ENCODE measurements at places on chromosomes 7 and 10.

DNA sequence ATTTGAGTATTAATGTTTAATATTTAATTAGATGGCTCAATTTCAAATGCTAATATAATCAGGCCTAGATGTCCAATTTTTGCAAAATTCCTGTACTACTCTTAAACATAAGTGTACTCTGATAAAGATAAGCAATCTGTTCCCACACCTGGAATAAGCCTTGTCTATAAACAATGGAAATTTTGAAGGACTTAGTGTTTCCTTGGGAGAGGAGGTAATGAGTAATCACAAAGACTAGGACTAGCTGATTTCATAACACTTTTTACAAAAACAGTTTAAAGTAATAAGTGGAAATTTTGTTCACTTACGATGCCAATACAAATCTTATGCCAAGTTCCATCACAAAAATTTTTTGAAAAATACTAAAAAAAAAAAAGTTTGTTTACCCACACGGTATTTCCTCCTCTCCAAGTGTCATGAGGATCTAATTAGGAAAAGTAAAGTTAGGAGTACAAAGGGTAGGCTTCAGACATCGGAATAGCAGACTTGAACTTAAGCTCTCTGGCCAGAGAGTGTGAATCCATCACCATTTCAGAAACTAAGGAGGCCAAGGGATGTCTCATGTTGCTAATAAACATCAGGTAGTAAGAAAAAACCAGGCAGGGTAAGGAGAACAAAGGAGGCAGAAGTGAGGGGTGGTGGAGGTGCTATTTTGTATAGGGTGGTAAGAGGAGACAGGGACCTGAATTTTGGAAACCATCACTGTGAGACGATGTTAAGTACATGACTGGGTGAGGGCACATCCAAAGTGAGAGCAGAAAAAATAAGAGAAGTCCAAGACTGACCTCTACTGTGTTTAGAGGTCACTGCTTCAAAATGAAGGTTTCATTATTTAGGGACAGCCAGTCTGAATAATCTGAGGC, 61.3 kb downstream of the RAPGEF5 start:
- H3K4me1 ChIP-seq, result peaks cover 11% of the 10 kb centered on the region
- DNase-seq, result no peak
- no peak overlapping the region for H3K27ac ChIP-seq
- no peaks in the 10 kb centered on the region for H3K36me3 ChIP-seq

DNA sequence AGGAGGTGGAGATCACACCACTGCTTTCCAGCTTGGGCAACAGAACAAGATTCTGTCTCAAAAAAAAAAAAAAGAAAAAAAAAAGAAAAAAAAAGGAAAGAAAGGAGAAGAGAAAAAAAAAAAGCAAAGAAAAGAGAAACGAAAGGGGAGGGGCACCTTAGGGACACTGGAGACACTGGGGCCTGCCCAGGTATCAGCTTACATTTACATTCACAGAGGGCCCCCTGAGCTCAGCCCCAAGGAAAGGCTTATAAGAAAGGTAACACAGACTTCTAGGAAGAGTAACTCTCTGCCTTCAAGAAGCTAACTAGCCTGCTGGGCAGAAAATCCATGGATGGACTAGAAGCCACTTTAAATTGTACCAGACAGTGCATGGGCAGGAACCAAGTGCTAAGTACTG, 108.8 kb downstream of the NPY start:
- H3K27ac ChIP-seq, result no peak overlapping the region
- H3K4me1 ChIP-seq, result no peaks in the 10 kb centered on the region
- no peaks in the 10 kb centered on the region for H3K36me3 ChIP-seq
- H3K4me3 ChIP-seq, result no peak overlapping the region

DNA sequence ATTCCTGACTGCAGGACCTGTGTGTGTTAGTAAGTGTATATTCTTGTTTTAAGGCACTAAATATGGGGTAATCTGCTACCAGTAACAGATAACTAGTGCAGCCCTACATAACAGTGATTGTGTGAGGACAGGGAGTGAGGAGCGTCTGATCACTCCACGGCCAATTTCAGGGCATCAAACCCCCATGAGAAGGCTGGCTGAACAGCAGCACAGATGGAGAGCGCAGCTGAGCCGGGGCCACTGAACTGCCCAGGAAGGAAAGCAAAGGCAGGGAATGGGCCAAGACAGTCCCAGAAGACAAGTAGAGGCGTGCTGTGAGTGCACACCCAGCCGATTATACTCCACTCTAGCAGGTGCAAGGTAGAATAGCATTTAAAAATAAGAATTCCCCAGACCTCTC, 157.1 kb upstream of the CHST15 start:
- H3K4me3 ChIP-seq, result no peak overlapping the region
- peaks cover 32% of the 10 kb centered on the region for H3K27me3 ChIP-seq
- peaks cover 9% of the 10 kb centered on the region for H3K4me1 ChIP-seq
- H3K27ac ChIP-seq, result no peak overlapping the region
- DNase-seq, result no peak

GRCh38 chr7:2645274-2645868, 13.6 kb downstream of the TTYH3 start:
- H3K4me1 ChIP-seq, result peaks cover 47% of the 10 kb centered on the region
- H3K36me3 ChIP-seq, result peaks cover 32% of the 10 kb centered on the region
- peak overlapping the region; percentile 62 for H3K27ac ChIP-seq
- H3K4me3 ChIP-seq, result no peak overlapping the region
- no peak for DNase-seq
- no peaks in the 10 kb centered on the region for H3K27me3 ChIP-seq

DNA sequence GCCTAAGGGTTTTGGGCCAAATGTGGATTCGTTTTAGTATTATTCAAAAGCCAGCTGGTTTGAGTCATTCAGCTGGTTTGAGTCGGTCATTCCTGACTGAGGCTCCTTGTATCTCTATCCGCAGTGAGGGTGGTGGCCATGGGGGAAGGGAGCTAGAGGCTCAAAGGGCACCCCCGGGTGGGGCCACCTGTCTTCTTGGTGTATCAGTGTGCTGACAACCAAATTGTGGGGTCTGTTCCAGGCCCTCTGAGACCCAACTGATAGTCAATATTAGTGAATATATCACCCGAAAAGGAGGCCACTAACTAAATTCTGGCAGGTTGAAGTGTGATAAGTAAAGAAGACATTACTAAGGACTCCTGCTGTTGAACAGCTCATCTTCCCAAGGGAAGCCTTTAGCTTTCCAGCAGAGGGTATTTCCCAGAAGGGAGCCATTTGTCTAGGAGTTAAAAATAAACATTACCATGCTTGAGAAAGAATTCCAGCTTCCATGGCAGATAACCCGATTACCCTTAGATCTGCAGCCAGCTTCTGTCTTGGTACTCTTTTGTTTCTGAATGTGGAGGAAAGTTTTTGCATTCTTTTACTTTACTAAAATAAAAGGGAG, 29.9 kb upstream of the DDX50 start:
- peaks cover 10% of the 10 kb centered on the region for H3K4me1 ChIP-seq
- H3K27me3 ChIP-seq, result no peaks in the 10 kb centered on the region
- H3K27ac ChIP-seq, result peak overlapping the region; percentile 68
- H3K36me3 ChIP-seq, result no peaks in the 10 kb centered on the region
- H3K4me3 ChIP-seq, result no peak overlapping the region
- no peak for DNase-seq

DNA sequence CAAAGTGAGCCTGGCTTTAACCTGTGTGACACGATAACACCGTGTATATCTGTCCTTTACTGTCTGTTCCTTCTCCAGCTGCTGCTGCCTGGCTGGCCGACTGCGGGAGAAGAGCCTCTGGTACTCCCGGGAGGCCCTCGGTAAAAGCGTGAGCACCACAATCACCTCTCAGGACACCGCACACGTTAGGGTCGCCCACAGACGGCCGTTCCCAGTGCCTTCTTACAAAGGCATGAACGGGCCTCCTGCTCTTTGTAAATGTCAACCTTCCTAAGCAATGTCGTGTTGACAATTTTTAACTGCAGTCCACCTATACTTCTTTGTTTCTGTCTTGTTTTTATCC, 177.6 kb downstream of the DIP2C start:
- DNase-seq, result no peak
- no peaks in the 10 kb centered on the region for H3K36me3 ChIP-seq
- no peaks in the 10 kb centered on the region for H3K27me3 ChIP-seq
- peak overlapping the region; percentile 75 for H3K27ac ChIP-seq
- no peak overlapping the region for H3K4me3 ChIP-seq

DNA sequence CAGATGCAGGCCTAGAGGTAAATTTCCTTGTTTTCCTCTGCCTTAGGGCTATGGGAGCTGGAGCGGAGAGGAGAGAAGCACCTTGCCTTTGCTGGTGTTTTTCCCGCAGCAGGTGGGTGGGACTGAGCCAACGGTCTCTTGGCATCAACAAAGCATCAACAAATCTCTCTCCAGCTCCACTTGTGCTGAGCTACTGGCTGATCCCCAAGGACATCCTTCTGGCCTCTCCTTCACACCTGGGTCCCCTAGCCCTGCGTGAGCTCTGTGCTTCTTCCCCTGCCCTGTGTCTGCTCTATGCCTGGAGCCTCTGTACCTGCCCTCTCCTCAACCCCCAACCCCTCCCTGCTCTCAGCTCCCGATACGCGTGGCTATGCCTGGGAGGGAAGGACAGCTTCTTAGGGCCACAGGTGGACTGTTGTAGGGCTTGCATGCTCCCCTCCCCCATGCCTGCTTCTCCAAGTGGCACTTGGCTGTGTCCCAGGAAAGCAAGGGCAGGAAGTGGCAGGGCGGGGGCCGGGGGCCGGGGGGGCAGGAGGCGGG, 3.2 kb upstream of the CLDN4 start:
- H3K36me3 ChIP-seq, result no peaks in the 10 kb centered on the region
- no peak overlapping the region for H3K4me3 ChIP-seq

DNA sequence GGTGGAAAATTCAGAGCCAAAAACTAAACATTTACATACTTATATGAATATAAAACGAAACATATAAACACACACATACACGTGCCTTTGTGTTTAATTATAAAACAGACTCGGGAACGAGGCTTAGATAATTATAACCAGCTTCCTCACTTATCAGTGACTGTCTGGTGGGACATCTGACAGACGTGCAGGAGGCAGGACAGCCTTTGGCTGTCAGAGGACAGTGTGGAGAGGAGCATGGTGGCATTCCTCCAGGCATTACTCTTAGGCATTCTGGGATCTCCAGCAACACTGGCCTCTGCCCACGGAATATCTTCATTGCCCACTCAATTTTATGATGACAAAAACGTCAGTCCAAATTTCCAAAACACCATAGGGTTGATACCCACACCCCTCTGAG, 262.2 kb upstream of the NFE2L3 start:
- H3K4me3 ChIP-seq, result no peak overlapping the region
- no peak overlapping the region for H3K27ac ChIP-seq
- peaks cover 70% of the 10 kb centered on the region for H3K27me3 ChIP-seq
- peaks cover 6% of the 10 kb centered on the region for H3K4me1 ChIP-seq

DNA sequence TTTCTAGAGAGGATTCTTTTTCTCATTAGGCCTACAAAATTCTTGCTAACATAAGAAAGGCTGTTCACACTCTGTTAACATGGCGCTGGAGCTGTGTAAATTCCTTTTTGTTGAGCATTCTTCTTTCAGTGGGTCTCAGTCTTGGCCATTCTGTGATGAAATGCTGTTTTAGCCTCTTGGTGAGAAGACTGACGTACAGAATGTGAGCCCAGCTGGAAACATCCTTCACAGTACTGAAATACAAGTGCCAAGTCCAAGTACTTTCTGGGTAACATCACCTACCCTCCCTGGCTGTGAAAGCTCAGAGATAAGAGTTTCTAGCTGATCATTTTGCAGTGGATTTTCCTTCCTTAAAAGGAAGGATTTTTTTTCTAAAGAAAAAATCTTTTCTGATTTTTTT, 231.8 kb downstream of the AHR start:
- DNase-seq, result no peak
- no peaks in the 10 kb centered on the region for H3K27me3 ChIP-seq
- H3K4me1 ChIP-seq, result peaks cover 8% of the 10 kb centered on the region
- H3K27ac ChIP-seq, result peak overlapping the region; percentile 16

- H3K27me3 ChIP-seq, result no peaks in the 10 kb centered on the region
- no peaks in the 10 kb centered on the region for H3K36me3 ChIP-seq
- no peak for DNase-seq
- no peak overlapping the region for H3K27ac ChIP-seq
- H3K4me1 ChIP-seq, result no peaks in the 10 kb centered on the region
Observed at GRCh38 chr10:10020945-10021344, 996.7 kb upstream of the CELF2 start.

- no peak overlapping the region for H3K4me3 ChIP-seq
- peaks cover 59% of the 10 kb centered on the region for H3K4me1 ChIP-seq
- H3K27me3 ChIP-seq, result no peaks in the 10 kb centered on the region
- H3K36me3 ChIP-seq, result no peaks in the 10 kb centered on the region
- no peak for DNase-seq
- no peak overlapping the region for H3K27ac ChIP-seq
Observed at GRCh38 chr10:117364110-117364960, 10.9 kb downstream of the PDZD8 start.

GRCh38 chr10:105803206-105803605, 1162.1 kb downstream of the SORCS3 start:
- DNase-seq, result no peak
- no peak overlapping the region for H3K27ac ChIP-seq
- H3K4me1 ChIP-seq, result no peaks in the 10 kb centered on the region
- no peaks in the 10 kb centered on the region for H3K36me3 ChIP-seq
- H3K4me3 ChIP-seq, result no peak overlapping the region

- H3K36me3 ChIP-seq, result no peaks in the 10 kb centered on the region
- DNase-seq, result no peak
- no peaks in the 10 kb centered on the region for H3K4me1 ChIP-seq
- H3K27me3 ChIP-seq, result no peaks in the 10 kb centered on the region
Observed at GRCh38 chr7:14438366-14438765, 448.9 kb upstream of the ETV1 start.

Data from left ventricle myocardium inferior (tissue), 1 donor.